Epithelial cell of esophagus (primary cell): ENCODE measurements at places on chromosomes 11 and 22.

DNA sequence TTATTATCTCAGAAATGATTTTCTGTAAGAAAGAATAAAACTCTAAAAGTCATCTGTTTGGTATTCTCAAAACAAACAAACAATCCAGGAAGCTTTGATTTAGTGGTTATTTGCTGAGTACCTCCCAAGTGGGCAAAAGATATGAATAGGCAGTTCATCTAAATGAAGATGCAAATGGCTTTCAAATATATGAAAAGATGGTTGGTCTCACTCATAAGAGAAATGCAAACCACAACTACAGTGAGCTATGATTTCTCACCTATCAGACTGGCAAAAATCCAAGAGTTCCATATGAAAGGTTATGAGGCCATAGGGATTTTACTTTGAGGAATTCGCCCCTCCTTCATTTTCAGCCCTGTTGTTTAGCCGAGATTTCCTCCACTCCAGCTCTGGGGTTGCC, 11.3 kb upstream of the P2RY2 start:
- peak; percentile 53 for DNase-seq

GRCh38 chr11:75834728-75835127, 19.7 kb downstream of the UVRAG start:
- DNase-seq = no peak

GRCh38 chr11:115741376-115742107, 237.3 kb upstream of the CADM1 start:
- no peak for DNase-seq

DNA sequence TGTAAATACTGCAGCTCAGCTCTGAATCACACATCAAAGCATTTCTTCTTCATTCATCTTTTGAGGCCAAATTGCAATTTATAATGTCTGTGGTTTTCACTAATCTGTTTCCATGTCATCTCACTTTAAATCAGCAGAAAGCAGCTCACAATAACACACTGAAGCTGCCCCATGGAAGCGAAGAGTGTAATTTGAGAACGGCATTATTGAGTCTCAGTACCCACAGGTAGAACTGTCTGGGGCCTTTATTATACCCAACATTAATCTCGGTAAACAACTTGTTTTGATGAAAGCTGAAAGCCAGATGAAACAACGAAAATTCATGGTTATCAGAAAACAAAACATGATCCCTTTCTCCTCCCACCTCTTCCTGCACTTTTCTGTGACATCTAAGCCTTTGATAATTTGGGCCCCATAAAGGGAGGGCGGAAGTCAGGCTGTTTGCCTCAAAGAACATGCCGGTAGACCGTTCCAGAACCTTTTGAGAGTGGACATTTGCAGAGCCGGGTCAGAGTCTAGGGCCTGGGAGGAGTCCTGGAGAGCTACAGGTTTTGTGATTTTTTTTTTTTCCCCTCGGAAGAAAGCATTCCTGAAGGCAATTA, 68.2 kb upstream of the SESN3 start:
- DNase-seq = no peak

GRCh38 chr11:109728056-109728455, 306.1 kb downstream of the C11orf87 start:
- peak; percentile 76 for DNase-seq

DNA sequence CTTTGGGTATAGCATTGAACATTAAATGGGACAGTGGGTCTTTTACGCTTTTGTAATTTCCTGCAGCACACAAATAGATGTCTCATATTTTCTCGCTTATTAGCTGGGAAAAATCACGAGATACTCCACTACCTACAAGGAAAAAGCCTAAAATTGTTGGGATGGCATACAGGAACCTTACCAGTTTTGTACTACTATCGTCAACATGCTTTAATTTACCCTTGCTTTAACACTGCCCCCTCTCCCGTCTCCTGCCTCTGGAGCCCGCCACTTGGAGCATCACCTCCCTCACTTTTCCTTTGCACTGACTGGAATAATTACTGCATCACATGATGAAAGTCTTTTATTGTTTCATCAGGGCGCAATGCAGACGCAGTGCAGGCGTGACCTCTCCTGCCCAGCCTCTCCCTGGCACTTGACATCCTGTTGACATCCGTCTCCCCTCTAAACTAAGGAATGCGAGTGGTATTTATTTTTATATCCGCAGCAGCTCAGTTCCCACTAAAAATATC, 1.0 kb upstream of the FNBP4 start:
- peak; percentile 69 for DNase-seq
